ENCODE measurements at places on chromosomes 5 and 9.
A peak's percentile ranks its signal among the peaks of the same experiment; 100 is the strongest.

GRCh38 chr5:126981701-126982100 is 48.7 kb downstream of the MARCHF3 start:
- no peak for DNase-seq

GRCh38 chr9:91223000-91223399 is 138.7 kb downstream of the AUH start:
- DNase-seq: no peak

DNA sequence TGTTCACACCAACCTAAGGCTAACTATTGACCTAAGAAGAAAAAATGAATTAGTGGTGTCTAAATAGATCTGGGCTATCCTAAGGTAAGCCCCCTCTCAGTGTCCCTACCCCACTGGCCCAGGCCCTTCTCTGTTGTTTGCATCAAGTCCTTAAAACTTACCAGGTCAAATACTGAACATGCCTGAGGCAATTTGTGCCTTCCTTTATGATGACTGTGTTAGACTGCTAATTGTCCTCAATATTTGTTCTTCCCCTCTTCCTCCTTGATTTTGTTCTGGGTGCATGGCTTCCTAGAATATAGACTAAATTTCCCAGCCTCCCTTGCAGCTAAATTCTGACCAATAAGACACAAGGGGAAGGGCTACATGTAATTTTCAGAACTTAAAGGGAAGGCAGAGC is 199.9 kb downstream of the ADAMTS12 start:
- no peak for DNase-seq

GRCh38 chr5:149062371-149063016 is 368 bp downstream of the SH3TC2 start:
- DNase-seq: peak; percentile 49

GRCh38 chr5:80921026-80921425 is 39.1 kb upstream of the RASGRF2 start:
- DNase-seq: no peak

GRCh38 chr5:59543821-59544442 is 349.6 kb downstream of the PDE4D start:
- DNase-seq: no peak

- DNase-seq: no peak
These were observed 193.5 kb upstream of the RFX3 start for GRCh38 chr9:3719286-3719685.

DNA sequence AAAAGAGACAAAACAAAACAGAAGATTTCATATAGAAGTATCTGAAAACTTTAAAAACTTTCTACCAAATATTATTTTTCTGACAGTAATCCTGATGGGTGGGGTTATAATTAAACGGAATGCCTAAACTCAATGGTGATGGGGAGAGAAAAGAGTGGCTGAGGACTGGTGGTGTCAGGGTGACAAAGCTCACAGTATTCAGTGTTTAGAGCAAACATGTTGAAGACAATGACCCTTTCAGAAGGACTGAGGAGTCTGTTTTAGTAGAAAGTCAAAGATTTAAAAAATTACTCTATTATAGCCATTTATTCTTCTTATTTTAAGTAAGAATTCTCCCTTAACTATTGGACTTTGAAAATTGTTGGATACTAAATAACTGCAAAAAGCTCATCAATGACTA is 1144.0 kb downstream of the TAF11L14 start:
- no peak for DNase-seq

DNA sequence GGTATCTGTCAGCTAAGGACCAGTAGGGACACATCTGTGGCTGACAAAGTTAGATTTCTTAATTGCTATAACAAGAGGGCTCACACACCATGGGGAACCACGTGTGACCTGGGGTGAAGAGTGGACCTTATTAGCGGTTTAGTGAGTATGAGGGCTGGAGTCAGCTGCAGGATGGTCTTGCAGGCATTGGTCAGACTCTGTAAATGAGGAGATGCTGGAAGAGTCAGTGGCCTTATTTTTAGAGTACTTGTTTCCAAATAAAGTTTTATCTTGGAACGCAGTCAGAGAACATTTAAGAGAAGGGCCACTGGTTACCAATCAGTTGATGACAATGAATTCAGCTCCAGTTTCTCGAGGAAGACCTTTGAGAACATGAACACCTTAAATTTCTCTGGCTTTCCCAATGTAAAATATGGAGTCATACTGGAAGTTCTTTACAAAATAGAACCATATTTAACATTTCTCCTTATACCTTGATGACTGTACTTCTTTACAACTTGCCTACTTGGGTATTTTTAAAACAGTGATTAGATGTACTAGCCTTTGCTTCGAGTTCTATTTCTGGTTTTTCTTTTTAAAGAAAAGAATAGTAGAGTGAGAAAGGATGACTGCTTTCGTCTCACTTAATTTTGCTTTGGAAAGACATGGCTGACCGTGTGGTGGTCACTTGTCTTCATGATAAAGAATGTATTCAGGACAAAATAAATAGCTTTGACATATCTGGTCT is 185.9 kb upstream of the S1PR3 start:
- DNase-seq: no peak

DNA sequence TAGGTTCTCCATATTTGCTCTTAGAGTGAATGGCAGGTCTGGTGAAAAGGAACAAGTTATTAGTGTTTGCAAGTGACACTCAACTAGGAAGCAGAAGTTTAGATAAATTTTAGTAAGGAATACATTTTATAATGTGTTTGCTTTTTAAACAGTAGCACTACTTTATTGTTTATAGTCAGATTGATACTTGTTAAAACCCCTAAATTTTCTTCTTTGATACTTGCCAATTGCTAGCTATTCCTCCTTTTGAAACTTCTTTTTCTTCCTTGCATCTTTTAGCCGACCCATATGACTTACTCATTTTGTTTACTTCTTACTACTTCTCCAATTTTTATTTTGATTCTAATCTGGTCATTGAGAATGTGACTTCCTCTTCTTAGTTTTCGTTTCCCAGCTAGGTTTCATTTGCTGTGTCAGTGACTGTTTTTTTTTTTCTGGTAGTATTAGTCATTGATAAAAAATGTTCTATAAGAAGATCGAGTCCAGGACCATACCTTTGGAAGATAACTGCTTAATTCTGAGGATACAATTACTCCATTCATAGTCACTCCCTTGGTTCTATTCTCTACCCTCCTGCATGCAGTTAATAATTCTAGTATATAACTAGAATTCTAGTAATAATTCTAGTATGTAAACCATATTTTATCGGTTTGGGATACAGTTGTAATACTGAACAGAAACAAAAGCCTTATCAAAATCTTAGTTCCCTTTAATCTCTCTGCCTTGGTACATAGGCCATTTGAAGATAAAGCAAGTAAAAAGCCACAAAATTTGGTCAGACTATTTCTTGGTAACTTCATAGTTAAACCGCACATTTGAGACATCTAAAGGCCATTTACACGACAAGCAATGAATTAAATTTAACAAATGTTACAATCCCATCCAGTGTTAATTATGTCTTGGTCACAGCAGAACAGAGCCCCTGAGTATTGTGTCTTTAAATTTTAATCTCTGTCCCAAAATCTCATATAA is 2.8 kb upstream of the RICTOR start:
- no peak for DNase-seq

- DNase-seq: peak; percentile 73
These were observed 50.1 kb upstream of the RETREG1 start for GRCh38 chr5:16666883-16667398.

DNA sequence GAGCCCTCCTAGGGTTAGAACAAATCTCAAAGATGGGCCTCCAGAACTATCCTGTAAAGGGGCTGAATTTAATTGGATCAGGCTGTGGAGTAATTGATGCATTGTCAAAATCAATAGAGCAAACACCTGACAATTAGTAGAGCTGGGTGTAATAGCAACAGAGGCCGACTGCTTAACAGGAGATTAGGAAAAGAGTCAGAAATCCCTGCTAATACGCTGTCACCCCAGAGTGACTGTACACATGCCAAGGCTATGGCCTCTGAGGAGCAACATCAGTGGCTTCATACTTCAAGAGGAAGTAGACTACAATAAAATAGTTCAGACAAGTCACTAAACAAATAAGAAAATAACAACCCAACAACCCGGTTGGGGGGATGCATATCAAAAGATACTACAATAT is 18.7 kb upstream of the GRPEL2 start:
- DNase-seq: no peak

DNA sequence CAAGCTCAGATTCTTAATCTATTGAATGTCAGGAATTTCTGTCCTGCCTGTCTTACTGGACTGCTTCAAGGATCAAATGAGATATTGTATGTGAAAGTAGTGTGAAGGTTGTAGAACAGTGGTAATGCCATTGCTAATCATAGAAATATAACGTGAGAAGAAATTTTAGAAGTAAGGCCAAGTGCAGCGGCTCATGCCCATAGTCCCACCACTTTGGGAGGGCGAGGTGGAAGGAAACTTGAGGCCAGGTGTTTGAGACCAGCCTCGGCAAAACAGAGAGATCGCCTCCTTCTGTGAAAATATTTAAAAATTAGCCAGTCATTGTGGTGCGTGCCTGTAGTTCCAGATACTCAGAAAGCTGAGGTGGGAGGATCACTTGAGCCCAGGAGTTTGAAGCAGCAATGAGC is 5.1 kb upstream of the HSPA5 start:
- DNase-seq: no peak

- DNase-seq: no peak
These were observed 51.9 kb upstream of the IQGAP2 start for GRCh38 chr5:76351176-76351575.

DNA sequence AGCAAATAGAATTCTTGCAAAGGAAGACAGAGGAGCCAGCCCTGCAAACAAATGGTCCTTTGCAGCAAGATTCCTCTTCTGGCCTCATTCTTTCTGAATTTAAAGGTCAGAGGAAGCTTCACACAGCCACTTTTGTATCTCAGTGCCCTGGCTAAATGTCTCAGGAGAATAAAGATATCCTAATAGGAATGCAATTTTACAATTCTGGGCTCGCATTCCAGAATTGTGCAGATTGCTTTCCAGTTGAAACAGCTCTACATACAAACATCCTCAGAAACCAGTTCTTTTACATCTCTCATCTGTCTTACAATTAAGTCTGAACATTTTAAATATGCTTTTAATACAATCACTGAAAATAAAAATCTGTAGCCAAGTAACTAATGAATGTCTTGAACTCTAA is 14.6 kb upstream of the ACOT12 start:
- DNase-seq: no peak

- DNase-seq: no peak
These were observed 177.6 kb downstream of the DOCK8 start for GRCh38 chr9:392077-392804.

DNA sequence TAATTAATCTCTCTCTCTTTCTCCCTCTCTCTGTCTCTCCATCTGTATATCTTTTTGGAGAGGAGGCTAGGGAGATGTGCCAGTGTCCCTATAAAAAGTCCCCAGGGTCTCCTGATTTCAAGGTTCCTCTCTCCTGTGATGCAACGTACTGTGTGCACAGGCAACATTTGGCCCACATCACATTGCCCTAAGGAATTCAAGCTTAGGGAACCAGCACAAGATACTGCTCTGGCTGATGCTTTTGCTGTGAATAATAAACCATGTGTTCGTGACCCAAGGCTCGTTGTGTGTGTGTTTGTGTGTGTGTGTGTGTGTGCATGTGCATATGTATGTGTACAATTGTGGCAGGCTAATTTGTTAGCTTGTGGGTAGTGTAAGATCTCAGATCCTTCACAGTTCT is 9.7 kb downstream of the SPATA9 start:
- peak; percentile 53 for DNase-seq

DNA sequence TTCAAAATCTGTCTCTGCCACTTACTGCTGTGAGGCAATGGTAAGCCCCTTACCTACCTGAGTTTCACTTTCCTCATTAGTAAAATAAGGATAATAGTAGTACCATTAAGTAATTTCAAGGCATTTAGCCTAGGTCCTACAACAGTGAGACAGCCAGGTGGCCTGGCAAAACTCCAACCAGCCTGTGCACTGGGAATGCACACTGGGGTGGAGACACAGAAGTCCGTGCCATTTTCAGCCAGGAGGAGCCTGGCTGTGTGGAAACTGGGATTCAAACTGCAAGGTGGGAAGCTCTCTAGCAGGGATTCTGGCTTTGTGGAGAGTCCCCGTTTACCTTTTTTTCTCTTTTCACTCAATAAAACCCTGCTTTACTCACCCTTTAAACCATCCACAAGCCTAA is 630.4 kb downstream of the PRELID2 start:
- no peak for DNase-seq

DNA sequence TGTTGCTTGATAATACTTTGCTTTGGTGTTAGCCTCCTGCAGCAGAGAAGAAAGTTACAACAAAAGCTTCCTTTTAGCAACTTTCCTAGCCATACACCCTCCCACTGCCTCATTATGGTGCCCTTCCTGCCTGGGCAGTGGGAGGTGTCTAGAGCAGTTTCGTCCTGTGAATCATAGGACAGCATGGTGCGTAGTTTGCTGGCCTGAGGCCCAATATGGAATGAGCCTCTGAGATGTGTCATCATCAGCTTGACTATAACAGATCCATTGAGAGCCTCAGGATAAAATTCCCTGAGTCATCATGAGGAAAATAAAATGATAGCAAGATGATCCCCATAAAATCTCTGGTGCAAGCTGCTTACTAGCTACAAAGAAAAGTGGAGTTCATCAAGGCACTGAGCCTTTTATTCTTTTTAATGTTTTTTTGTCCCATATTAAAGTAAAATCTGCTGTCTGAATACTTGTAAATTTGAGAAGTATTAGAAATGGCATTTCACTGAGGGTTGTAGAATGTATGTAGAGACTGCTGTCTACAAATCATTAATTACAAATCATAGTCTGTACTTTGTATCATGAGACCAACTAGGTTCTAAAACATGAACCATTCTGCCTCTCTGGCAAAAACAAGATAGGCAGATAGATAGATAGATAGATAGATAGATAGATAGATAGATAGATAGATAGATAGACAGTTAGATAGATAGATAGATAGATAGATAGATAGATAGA is 303.0 kb upstream of the PDE4D start:
- DNase-seq: no peak

Data from Right ventricle myocardium superior (tissue), 1 donor.